ENCODE measurements at places on chromosomes 6 and 20.
A peak's percentile ranks its signal among the peaks of the same experiment; 100 is the strongest.

- no peak for DNase-seq
Observed at GRCh38 chr6:136736281-136736960, 55.9 kb downstream of the MAP3K5 start.

DNA sequence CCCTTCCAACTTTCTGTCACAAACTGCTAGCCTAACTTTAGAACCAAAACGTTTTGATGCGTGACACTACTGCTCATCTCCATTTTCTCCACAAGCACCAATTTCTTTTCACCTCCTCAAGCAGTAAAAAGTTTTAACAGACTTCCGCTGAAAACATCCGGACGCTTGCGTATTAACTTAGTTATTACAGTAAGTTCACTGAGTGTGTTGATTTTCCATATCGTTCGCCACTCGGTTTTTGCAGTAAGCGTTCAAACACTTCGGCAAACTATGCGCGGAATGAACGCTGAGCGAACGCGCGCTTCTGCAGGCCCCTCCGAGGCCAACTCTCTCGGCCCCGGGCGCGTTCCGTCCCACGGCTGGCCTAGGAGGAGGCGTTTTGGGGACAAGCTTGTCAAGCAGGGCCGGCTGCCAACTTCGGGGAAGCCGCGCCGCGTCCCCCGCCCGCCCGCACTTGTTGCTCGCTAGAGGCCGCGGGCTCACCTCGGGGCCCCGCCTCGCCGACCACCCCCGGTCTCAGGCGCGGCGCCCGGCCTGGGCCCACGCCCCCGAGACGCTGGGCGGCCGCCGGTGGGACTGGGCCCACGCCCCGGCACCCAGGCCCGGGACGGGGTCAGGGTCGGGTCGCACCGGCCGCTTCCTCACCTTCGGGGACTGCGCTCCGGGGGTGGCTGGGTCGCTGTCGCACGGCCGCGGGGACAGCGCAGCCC, 945 bp downstream of the PHF10 start:
- DNase-seq, result peak; percentile 67

- DNase-seq, result no peak
Observed at GRCh38 chr6:5511954-5512353, 250.6 kb downstream of the FARS2 start.

DNA sequence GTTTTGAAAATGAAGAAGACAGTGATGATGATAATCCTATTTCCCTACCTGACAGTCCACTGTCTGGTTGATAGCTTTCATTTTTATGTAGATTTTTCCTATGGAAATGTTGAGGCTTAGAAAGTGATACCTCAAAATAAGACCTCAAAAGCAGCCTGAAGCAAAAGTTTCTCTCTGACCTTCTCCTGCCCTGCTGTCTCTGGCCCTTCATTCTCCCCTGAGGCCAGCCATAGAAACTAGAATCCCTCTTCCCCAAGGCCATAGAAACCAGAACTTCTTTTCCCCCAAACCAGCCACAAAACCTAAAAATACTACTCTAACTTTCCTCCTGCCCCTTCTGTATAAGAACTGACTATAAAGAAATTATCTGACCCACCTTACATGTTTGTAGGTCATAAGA, 52.6 kb upstream of the GCM1 start:
- no peak for DNase-seq

DNA sequence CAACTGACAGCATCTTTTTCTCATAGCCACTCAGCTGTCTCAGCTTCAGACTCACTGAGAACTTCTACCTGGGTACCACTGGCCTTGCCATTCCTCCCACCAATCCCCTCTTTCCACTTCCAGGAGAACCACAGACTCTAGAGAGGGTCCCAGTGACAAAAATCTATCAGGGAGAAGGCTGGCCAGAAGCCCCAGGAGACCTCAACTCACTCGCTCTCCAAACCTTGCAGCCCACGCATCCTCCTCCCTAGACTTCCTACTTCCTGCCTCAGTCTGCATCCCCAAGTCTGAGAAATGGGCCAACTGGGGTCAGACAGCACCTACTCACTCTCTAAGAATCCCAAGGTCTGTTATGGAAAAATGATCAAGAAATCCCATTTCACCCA, 1.2 kb downstream of the TMEM239 start:
- no peak for DNase-seq

- DNase-seq, result no peak
Observed at GRCh38 chr20:25605148-25605547, 18.7 kb downstream of the NANP start.

- no peak for DNase-seq
Observed at GRCh38 chr20:62088258-62089127, 22.8 kb upstream of the TAF4 start.

GRCh38 chr6:20868397-20869096, 334.3 kb downstream of the CDKAL1 start:
- DNase-seq, result peak; percentile 99

DNA sequence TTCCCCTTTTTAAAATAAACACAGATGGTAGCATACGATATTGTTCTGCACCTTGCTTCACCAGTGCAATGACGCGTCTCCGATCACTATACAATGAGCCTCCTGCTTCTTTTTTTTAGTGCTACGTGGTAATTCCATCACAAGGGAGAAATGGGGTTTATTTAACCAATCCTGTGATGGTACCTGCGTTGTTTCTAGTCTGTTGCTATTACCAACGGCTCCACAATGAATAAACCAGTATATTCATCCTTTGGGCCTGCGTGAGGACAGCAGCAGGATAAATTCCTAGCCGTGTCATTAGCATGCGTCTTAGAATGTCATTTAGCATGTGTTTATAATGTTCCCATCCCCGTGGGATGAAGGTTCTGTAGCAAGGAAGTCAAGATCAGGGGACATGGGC, 42.9 kb downstream of the GNAS-AS1 start:
- DNase-seq, result no peak

DNA sequence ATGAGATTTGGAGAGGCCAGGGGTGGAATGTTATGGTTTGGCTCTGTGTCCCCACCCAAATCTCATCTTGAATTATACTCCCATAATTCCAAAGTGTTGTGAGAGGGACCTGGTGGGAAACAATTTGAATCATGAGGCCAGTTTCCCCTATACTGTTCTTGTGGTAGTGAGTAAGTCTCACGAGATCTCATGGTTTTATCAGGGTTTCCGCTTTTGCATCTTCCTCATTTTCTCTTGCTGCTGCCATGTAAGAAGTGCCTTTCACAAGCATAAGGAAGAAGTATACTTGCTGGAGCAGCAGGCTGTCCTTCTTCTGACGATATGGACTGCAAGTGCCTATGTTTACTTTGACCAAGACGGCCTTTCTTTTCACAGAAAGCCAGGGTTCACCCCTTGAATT, 270.5 kb downstream of the ESR1 start:
- DNase-seq, result no peak

DNA sequence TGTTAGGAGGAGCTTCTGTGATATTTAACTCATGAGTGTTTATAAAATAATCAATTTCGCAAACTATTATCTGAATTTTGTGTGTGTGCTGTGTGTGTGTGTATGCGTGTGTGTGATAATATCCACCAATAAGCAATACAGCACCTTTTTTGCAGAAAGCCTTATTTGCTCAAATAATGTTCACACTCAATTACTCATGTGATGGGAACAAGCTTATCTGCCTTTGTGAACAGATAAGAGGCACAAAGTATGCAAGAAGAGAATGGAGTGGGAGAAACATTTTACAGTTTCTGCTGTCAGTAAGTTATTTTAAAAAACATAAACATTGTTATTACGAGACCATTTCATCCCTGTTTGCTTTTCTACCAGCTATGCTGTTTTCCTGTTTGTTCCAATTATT, 36.7 kb upstream of the PTPRK start:
- DNase-seq, result no peak

GRCh38 chr6:147868427-147869190, 360.1 kb downstream of the SAMD5 start:
- DNase-seq, result peak; percentile 55

DNA sequence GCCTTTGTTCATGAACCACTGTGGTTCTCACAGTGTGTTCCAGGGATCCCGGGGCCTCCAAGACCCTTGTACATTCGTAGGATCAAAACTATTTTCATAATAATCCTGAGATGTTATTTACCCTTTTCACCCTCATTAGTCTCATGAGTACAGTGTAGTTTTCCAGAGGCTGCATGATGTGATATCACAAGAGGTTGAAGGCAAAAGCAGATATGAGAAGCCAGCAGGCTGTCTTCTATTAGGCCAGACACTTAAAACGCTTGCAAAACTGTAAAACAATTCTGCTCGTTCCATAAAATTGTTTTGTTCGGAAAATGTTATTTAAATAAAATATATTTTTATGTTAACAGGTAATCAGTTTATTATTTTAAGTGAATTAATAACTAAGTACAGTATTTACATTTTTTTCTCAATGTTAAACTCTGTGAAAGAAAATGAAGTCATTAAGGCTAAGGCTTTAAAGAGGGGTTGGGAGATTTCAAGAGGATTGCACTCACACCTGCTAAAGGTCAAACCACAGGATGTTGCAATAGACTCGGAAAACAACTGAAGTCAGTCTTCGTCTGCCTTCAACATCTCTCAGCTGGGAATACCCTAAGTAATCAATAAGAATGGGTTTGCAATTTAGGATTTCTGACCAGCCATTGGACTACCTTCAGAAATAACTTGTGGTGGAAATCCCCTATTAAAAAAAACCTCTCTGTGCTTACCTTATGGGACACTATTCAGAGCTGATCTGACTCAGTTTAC, 474.2 kb downstream of the KIF16B start:
- DNase-seq, result no peak

DNA sequence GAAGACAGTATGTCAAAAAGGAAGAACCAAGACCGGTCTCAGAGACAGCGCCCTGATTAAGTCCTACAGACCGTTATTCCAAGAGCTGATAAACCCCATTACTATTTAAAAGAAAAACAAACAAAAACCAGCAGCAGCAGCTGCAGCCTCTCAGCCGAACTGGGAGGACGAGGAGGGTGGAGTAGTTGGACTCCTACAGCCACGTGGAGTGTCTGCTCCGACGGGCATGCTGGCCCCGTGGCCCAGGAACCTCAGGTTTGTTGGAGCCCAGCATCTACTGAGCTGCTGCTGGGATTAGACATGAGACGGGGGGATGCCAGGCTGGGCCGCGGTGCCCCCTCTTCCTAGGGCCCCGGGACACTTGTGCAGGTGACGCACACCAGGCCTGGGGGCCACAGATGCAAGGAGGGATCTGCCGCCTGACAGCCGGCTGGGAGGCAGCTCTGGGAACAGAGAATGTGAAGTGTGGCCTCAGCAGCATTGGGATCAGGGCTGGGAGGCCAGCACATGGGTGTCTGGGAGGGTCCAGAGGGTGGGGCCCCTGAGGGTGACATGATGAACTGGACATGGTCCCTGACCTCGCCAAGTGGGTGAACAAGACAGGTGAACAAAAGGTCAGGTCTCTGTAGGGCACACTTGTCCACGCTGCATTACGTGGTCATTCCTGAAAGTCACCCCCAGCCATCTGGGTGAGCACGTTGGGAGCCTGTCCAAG, 2.9 kb upstream of the ZBTB46 start:
- no peak for DNase-seq

DNA sequence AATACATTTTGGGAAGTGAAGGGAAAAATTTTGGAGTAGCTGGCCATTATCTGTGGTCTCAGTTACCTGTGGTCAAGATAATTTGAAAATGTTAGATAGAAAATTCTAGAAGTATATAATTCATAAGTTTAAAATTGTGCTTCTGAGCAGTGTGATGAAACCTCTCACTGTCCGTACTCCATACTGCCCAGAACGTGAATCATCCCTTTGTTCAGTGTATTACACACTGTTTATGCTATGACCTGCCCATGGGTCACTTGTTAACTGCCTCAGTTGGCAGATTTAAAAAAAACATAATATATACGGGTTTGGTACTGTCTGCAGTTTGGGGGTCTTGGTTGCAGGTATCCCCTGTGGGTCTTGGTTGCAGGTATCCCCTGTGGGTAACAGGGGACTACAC, 4.1 kb upstream of the CALHM5 start:
- no peak for DNase-seq

GRCh38 chr6:35498422-35499067, 1.7 kb upstream of the TEAD3 start:
- DNase-seq, result no peak

GRCh38 chr20:8121666-8122065, 10.4 kb upstream of the PLCB1 start:
- DNase-seq, result no peak

DNA sequence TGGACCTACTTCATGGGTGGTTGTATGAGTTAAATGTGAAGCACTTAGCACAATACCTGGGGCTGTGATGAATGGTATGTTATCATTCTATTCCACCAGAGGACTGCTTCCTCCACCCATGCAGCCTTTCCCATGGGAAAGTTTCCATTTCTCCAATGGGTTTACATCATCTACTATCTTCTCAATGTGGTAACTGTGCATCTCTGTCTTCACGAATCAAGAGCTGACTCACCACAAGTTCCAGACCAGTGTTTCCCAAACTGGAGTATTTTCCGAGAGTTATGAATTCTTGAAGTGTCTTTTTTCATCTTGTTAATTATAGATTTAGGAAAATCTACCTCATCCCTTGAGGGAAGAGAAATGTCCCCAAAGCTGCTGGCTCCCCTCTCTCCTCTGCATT, 182.8 kb downstream of the UNC5CL start:
- DNase-seq, result no peak

DNA sequence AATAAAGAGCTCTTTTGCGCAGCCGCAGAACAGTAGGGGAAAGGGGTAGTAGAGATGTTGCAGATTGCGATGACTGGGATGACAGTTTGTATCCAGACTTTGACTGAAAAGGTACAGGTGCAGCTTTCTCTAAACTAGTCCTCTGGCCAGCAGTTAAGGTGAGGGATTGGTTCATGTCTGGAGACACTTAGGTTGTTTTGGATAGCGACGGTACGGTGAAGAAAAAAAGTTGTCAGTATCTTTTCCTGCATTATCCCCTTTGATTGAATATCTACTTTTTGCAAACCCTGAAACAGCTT, 537 bp downstream of the PRR3 start:
- no peak for DNase-seq

DNA sequence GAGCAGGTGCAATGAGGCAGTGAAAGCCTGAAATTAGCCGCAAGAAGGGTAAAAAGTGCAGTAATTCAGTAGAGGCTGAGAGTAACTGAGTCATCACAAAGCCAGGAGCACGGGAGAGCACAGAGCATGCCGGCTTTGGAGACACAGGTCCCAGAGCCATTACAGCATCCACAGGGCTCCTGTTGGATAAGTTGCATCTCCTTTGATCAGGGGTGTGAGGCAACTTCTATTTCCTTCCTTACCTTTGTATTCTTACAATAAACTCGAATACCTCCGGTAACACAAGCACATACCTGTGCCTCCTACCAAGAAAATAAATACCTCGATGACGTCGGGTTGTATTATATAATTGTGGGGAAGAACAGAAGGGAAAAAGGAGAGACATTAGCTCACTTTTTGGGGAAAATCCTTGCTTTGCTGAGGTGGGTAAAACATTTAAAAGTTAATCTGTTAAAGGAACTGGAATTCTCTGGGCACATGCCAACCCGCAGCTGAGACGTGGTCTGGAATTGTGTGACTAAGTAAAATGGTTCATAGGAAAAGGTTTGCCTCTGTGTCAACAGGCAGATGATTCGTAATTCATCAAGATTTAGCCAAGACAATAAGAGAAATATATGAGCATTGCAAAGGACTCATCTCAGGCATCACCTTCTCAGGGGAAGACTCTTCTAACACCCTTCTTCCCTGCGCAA, 360.7 kb upstream of the ZFP64 start:
- no peak for DNase-seq

Data from NCI-H146 (cell line).